ENCODE measurements at places on chromosomes 1 and 21. TPM values are rescaled to one million over a fixed set of nuclear protein-coding genes. Genes with fewer than 3 reads are reported as not detected.

The EXTL1 gene
- not detected for total RNA-seq

The RYR2 gene
- 0.32 TPM for total RNA-seq

The CFHR5 gene
- not detected for total RNA-seq

The ATG4C gene
- total RNA-seq: 9.1 TPM

The EFCAB7 gene
- 9.6 TPM for total RNA-seq

The OPTC gene
- total RNA-seq: not detected

The GPR25 gene
- total RNA-seq: not detected

The LAMC2 gene
- 498 TPM for total RNA-seq

The SELE gene
- total RNA-seq: not detected

Data from Calu3 (cell line).